Spleen (tissue), 13 donors: ENCODE measurements at places on chromosomes 16 and 17. TPM values are rescaled to one million over a fixed set of nuclear protein-coding genes. Genes with fewer than 3 reads are reported as not detected.
A peak's percentile ranks its signal among the peaks of the same experiment; 100 is the strongest.

- no peak for DNase-seq
- no peak overlapping the region for H3K4me3 ChIP-seq
- H3K27me3 ChIP-seq: peaks cover 12% of the 10 kb centered on the region
- H3K27ac ChIP-seq: no peak overlapping the region
- no peaks in the 10 kb centered on the region for H3K36me3 ChIP-seq
Measured at GRCh38 chr16:5490499-5490898, 392.9 kb upstream of the EEF2KMT start.

GRCh38 chr17:76076146-76076764 lies 1.7 kb downstream of the GALR2 start:
- peaks cover 37% of the 10 kb centered on the region for H3K4me1 ChIP-seq
- peaks cover 54% of the 10 kb centered on the region for H3K27me3 ChIP-seq
- H3K4me3 ChIP-seq: peak overlapping the region; percentile 24

DNA sequence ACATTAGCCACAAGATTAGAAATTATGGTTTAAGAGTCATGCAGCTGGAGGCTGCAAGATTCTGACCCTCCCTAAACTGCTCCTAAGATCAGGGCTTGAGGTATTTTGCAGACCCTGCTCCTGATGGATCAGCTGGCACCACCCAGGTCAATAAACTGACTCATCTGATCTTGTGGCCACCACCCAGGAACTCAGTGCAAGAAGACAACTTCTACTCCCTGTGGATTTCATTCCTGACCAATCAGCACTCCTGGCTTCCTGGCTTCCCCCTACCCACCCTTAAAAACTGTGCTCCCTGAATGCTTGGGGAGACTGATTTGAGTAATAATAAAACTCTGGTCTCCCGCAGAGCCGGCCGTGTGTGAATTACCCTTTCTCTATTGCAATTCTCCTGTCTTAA lies 25.0 kb upstream of the MILR1 start:
- no peak overlapping the region for H3K27ac ChIP-seq
- H3K27me3 ChIP-seq: no peaks in the 10 kb centered on the region
- H3K4me3 ChIP-seq: no peak overlapping the region
- peaks cover 13% of the 10 kb centered on the region for H3K4me1 ChIP-seq

The AXIN2 gene
- 3.0 TPM for polyA plus RNA-seq

DNA sequence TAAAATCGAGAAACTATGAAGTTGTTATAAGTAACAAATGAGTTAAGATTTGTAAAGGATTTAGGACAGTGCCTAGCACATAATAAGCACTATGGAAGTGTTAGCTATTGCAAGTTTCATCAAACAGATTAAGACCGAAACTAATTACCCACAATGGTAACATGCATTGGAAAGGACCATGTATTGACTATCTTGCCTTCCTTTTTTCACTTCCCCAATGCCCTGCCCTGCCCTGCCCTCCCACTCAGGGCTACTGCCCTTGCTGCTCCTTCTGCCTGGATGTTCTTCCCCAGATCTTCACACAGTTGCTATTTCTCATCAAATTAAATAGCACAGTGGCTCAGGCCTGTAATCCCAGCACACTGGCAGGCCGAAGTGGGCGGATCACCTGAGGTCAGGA lies 202.1 kb upstream of the PSMD7 start:
- H3K27ac ChIP-seq: no peak overlapping the region
- DNase-seq: no peak
- H3K27me3 ChIP-seq: no peaks in the 10 kb centered on the region

DNA sequence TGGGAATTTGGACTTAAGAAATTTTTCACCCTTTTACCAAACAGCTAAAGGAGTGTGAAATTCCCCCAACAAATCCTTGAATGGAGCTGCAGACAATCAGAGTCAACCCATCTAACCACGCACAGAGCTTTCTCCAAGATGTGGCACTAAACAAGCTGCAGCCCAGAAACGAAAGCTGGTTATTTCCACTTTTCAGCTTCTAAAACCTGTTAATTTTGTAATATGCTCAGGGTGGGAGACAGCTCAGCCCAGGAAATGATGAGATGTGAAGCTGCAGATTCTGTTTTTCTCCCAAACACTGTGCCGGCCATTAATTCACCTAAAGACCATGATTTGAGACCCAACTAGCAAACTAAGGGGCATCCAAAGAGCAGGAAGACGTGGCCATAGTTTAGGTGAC lies 33.2 kb upstream of the ABR start:
- H3K36me3 ChIP-seq: no peaks in the 10 kb centered on the region
- peak overlapping the region; percentile 43 for H3K27ac ChIP-seq
- DNase-seq: no peak
